ENCODE measurements at places on chromosomes 16 and 17. TPM values are rescaled to one million over a fixed set of nuclear protein-coding genes. Genes with fewer than 3 reads are reported as not detected.
A peak's percentile ranks its signal among the peaks of the same experiment; 100 is the strongest.

The TBC1D3G gene
- not detected for total RNA-seq

The KRTAP2-1 gene
- not detected for total RNA-seq

GRCh38 chr17:10034719-10035475 lies 129.8 kb upstream of the RCVRN start:
- peak; percentile 55 for DNase-seq
- H3K27ac ChIP-seq: peak overlapping the region; percentile 74
- no peaks in the 10 kb centered on the region for H3K36me3 ChIP-seq
- peaks cover 6% of the 10 kb centered on the region for H3K4me1 ChIP-seq
- H3K27me3 ChIP-seq: no peaks in the 10 kb centered on the region
- H3K4me3 ChIP-seq: no peak overlapping the region

DNA sequence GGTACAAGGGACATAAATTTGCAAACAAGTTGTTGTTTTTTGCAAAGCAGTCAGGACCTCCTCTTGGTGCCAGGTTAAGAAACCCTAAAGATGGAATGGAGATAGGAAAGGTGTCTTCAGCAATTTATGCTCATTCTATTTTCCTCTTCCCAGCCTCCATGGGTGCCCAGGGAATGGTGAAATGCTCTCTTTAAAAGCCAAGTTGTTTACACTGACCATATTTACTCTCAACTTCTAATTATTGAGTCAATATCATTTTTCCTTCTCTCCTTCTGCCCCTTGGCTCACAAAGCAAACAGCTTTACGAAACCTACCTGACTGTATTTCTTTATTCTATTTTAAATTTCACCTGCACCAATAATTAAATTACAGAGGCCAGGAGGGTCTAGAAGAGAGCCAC lies 138.5 kb upstream of the IRX3 start:
- H3K4me1 ChIP-seq: peaks cover 7% of the 10 kb centered on the region
- no peak for DNase-seq

- DNase-seq: no peak
- no peak overlapping the region for H3K27ac ChIP-seq
Measured at GRCh38 chr17:4708436-4708835, 2.0 kb upstream of the ARRB2 start.

GRCh38 chr16:59478838-59479237 lies 744.7 kb upstream of the GOT2 start:
- no peaks in the 10 kb centered on the region for H3K27me3 ChIP-seq
- no peak for DNase-seq
- H3K4me3 ChIP-seq: no peak overlapping the region
- H3K36me3 ChIP-seq: no peaks in the 10 kb centered on the region
- H3K4me1 ChIP-seq: no peaks in the 10 kb centered on the region

DNA sequence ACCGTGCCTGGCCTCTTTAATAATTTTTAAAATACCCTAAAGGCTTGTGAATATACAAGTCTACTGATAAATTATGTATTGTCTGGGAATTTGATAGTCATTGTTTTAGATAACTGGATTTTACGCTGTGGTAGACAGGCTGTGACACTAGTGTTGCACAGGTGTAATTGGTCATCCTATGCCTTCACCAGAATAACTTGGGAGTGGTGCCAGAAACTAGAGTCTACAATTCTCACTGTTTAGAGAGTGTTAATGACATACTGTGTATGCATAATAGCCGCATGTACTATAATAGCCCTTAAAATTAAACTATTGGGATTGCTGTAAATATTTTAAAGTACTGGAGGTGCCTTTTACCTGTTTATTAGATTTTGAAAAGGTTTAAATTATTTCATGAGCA lies 11.4 kb downstream of the CNEP1R1 start:
- H3K27ac ChIP-seq: peak overlapping the region; percentile 16
- peaks cover 17% of the 10 kb centered on the region for H3K4me1 ChIP-seq
- DNase-seq: peak; percentile 36
- H3K27me3 ChIP-seq: no peaks in the 10 kb centered on the region
- H3K36me3 ChIP-seq: peaks cover 8% of the 10 kb centered on the region

DNA sequence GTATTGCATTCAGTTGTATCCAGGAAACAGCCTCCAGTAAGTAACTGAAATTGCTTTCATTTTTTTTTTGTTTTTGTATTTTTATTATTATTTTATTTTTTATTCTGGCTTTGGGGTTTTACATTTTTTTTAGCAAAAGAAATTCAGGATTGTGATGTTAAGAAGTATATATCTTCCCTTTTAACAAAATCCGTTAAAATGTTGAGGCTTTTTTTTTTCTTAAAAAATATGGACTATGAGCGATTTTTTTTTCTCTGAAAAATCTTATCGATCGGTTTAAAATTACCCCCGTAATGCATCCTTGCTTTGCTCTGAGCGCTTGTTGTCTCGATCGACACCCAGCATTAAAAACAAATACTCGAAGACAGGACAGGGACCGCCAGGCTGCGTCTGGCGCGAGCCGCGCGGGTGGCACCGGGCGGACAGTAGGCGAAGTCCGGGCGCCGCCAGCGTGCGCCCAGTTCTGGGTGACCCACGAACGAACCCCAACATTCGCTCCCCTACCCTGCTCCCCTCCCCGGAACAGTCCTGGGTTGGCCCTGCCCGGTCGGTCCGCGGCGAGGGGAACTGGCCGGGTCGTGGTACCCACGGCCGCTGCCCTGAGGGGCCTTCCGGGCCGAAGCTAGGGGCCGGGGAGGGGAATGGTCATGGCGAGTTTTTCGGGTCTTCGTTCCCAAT lies 482 bp downstream of the BAHCC1 start:
- H3K4me1 ChIP-seq: peaks cover 53% of the 10 kb centered on the region
- DNase-seq: no peak
- no peaks in the 10 kb centered on the region for H3K36me3 ChIP-seq
- H3K4me3 ChIP-seq: peak overlapping the region; percentile 79
- H3K27me3 ChIP-seq: no peaks in the 10 kb centered on the region
- peak overlapping the region; percentile 99 for H3K27ac ChIP-seq

GRCh38 chr17:7251661-7252175 lies at the start of gene CTDNEP1:
CTDNEP1 (minus strand) TSS chr17:7251734; CDS start chr17:7251296, 438 bp downstream.
- peak within 1 kb of the TSS; percentile 98 for H3K4me3 ChIP-seq
- peaks cover 17% of the 10 kb centered on the region for H3K36me3 ChIP-seq
- no peaks in the 10 kb centered on the region for H3K27me3 ChIP-seq
- H3K4me1 ChIP-seq: peaks cover 52% of the 10 kb centered on the region
- peak; percentile 98 for DNase-seq
- H3K27ac ChIP-seq: peak within 1 kb of the TSS; percentile 99

GRCh38 chr16:24721830-24722238 lies 7.6 kb upstream of the TNRC6A start:
- H3K4me1 ChIP-seq: no peaks in the 10 kb centered on the region
- no peak overlapping the region for H3K27ac ChIP-seq
- no peak for DNase-seq
- H3K36me3 ChIP-seq: no peaks in the 10 kb centered on the region
- H3K27me3 ChIP-seq: no peaks in the 10 kb centered on the region

DNA sequence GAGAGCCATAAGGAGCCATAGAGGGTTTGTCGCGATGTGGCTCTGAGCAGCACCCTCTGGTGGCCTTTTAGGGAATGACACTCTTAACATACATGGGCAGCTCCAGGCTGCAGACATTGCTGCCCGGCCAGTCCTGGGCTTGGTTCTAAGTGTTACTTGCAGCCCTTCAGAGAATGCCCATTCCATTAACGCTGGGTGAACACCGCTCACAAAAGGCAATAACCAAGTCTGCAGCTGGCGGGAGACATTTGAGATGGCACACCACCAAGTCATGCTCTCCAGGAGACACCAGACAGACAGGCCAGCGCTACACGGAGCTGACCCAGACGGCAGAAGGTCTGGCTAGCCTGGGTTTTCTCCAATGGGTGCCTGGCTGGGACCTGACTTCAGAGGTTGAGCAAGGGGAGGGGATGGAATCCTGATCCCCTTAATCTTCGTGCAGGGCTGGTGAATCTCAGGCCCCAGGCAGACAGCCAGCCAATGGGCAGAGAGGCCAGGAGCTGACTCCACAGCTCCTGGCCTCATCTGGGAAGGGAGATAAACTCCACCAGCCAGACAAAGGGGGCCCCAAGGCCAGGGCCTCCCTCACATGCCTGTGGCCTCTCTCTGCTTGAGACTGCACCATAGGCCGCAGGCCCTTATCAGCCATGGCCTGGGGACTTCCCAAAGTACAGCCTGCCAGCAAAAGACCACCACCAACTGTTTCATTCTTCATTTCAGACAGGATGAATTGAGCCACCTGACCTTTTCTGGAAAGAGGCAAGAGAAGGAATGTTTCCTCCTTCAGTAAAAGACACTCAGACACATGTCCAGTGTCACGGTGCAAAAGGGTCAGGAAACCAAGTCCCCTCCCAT lies 58.8 kb downstream of the ZDHHC7 start:
- peak; percentile 94 for DNase-seq
- H3K27me3 ChIP-seq: no peaks in the 10 kb centered on the region
- peaks cover 9% of the 10 kb centered on the region for H3K4me1 ChIP-seq

DNA sequence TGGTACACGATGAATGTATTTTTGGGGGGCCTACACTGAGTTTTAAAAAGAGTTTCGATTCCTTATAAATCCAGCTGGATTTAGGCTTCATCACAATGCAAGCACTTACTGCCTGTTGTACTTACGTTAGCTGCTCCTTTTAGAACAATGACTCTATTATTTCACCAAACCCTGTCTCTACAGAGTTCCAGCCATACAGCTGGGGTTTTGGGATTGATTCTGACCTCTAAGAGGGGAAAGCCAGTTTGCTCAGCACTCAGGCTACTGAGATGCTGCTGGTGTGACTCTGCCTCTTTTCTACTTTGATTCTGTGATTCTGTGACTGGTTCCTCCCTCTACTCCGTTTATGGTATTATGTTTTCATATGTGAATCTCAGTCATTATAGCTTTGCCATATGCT lies 329.7 kb downstream of the ABCC12 start:
- no peak overlapping the region for H3K27ac ChIP-seq
- H3K27me3 ChIP-seq: no peaks in the 10 kb centered on the region
- no peak overlapping the region for H3K4me3 ChIP-seq
- H3K4me1 ChIP-seq: no peaks in the 10 kb centered on the region
- H3K36me3 ChIP-seq: no peaks in the 10 kb centered on the region

GRCh38 chr16:47949276-47949675 lies 206.5 kb downstream of the ABCC12 start:
- no peaks in the 10 kb centered on the region for H3K36me3 ChIP-seq
- H3K27ac ChIP-seq: no peak overlapping the region
- no peaks in the 10 kb centered on the region for H3K4me1 ChIP-seq

DNA sequence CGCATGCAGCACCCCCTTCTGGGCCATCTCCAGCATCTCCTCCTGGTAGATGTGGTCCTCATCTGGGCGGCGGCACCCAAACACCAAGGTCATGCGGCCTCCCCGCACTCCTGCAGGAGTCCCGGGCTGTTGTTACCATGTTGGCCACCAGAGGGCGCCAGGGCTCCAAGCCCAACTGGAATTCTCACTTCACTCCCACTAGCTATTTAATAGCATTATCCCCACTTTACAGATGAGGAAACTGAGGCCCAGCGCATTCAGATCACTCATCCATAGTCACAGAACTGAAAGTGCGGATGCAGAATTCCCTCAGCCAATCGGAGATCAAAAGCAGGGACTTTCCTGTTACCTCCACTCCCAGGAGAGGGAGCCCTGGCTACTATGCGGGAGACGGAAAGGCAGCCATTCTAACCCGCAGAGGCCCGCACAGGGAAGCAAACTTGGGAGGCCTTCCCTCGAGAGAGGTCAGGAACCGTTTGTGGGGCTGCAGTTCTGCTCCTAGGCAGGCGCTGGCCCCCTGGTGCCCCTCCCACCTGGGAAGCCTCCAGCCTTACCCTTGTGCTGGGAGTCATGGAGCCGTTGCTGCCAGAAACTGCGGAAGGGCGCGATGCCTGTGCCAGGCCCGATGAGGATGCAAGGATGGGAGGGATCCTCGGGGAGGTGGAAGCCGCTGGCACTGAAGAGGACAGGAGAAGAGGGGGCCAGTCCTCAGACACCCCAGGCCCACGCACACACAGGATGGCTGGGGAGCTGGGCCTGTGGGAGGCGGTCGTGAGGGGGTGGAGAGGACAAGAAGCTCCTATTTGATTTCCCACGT lies 40.1 kb downstream of the NOS2 start:
- no peaks in the 10 kb centered on the region for H3K36me3 ChIP-seq
- H3K27me3 ChIP-seq: no peaks in the 10 kb centered on the region

GRCh38 chr16:54366943-54367342 lies 80.4 kb upstream of the IRX3 start:
- no peaks in the 10 kb centered on the region for H3K36me3 ChIP-seq
- no peak overlapping the region for H3K4me3 ChIP-seq
- peaks cover 37% of the 10 kb centered on the region for H3K27me3 ChIP-seq
- H3K27ac ChIP-seq: no peak overlapping the region
- peaks cover 17% of the 10 kb centered on the region for H3K4me1 ChIP-seq
- no peak for DNase-seq

DNA sequence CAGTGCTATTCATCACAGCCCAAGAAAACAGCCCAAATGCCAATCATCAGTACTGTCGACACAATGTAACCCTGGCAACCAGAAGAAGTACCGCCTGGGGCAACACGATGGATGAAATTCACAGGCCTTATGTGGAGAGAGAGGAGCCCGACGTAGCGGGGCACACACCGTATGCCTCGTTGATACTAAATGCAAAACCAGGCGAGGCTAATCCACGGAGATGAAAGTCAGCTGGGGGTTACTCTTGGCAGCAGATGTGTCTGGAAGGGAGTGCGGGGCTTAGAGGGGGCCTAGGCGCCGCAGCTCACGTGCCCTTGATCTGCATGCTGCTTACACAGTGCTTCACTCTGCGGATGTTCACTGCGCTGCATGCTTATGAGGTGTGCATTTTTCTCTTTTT lies 29.8 kb downstream of the ITGAE start:
- H3K4me1 ChIP-seq: no peaks in the 10 kb centered on the region
- DNase-seq: no peak
- H3K36me3 ChIP-seq: no peaks in the 10 kb centered on the region
- no peaks in the 10 kb centered on the region for H3K27me3 ChIP-seq
- H3K4me3 ChIP-seq: no peak overlapping the region

DNA sequence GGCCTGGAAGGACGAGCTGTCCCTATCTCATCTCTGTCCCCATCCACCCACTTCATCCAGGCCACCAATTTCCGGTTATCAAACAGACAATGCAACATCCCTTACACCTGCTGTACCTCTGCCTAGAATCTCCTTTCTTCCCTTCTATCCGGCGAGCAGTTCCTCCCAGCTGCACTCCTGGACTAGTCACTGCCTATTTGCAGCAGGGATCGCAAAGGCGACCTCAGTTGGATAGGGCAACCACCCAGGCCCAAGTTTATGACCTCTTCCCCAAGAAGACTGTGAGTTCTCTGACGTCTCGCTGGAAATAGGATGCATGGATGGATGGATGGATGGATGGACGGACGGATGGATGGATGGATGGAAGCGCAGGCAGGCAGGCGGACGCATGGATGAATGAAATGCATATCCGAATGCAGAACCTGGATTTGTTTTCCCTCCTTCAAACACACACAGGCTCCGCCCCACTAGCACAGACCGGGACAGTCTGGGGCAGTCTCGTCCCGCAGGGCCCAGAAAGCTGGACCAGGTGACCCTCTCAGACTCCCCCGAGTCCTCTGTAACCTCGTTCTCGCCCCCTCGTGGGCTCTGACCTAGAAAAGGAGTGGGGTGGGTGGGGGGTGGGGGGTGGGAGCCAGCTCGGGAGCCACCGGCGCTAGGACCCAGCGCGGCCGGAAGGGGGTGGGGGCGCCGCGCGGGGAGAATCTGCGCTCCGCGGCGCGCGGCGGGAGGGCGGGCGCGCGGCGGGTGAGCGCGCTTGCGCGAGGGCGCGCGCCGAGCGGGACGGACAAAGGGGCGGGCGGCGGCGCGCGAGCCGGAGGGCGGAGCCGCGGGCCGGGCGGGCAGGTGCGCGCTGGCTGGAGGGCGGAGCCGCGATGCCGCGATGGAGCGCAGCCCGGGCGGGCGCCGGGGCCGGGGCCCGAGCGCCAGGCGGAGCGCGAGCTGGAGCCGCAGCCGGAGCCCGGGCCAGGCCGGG lies at the start of gene SBK1:
SBK1 (plus strand) TSS at position 875 of the 976 bp plus-strand sequence. CDS start 24,867 bp downstream, outside the sequence.
- H3K27me3 ChIP-seq: peaks cover 22% of the 10 kb centered on the region
- H3K4me3 ChIP-seq: peak within 1 kb of the TSS; percentile 62
- H3K36me3 ChIP-seq: no peaks in the 10 kb centered on the region
- peak; percentile 87 for DNase-seq
- H3K4me1 ChIP-seq: peaks cover 19% of the 10 kb centered on the region
- peak within 1 kb of the TSS; percentile 59 for H3K27ac ChIP-seq

Data from stomach (tissue), 19 donors.